ENCODE measurements at places on chromosomes 4 and X.

DNA sequence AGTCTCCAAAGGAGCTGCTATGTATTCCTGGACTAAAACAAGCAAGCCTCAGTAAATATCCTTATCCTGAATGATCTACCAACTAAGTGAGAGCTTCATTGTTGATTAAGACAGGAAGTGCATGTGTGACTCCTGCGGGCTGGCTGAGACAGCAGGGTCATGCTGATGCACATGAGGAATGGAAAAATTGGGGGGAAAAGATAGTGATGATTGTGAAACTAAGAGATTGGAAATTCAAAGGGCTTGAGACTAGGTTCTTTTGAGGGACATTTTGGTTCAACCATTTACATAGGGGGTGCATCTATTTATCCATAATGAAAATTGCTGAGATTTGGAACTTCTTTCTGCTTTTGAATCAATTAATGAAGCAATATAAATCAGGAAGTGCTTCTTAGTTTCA, 61.1 kb upstream of the C1QTNF7 start:
- DNase-seq, result no peak

GRCh38 chr4:336099-336892, 1.3 kb upstream of the ZNF141 start:
- no peak for DNase-seq

DNA sequence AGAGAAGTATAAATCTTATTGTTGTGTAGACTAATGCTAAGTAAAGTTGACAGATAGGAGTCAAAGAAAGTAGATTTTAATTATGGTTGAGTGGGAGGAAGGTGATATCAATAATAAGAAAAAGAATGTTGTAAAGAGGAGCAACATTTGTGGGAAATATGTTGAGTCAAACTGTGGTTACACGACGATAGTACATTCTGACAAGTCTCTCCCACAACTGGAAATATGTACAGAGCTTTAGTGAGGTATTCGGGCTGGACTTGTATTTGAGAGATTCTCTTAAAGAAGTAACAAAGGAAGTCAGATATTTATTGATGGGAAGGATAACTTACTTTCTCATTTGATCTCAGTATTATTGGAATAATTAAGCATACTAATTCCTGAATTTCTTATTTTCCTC, 525.3 kb upstream of the MAGEB2 start:
- peak; percentile 3 for DNase-seq

DNA sequence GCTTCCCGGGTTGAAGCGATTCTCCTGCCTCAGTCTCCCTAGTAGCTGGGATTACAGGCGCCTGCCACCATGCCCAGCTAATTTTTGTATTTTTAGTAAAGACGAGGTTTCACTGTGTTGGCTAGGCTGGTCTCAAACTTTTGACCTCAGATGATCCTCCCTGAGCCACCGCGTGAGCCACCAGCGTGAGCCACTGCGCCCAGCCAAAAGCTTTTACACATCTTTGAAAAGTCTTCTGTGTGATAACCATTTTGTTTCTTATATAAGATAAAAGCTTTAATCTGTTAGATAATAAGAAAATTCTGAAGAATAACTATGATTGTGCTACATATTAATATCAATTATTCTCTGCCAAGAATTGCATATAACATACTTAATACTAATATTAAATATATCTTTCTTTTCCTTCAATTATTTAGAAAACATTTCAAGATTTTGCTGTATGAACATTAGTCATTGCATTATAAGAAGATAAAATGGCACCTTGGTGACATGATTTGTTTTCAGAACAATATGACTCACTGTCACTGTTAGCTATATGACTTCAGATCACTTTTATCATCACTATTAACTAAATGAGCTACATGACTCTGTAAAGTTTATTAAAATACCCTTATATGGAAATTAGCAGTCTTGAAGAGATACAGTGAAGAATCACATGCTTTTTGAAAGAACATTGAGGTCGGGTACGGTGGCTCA, 33.4 kb downstream of the RUFY3 start:
- no peak for DNase-seq

- DNase-seq, result no peak
These were observed 2121.5 kb upstream of the AGA start for GRCh38 chr4:179563741-179564140.

- DNase-seq, result no peak
These were observed 560 bp upstream of the TMSB4X start for GRCh38 chrX:12974305-12974795.

All from HTR-8/SVneo (cell line).